ENCODE measurements at places on chromosomes 7 and 10.

DNA sequence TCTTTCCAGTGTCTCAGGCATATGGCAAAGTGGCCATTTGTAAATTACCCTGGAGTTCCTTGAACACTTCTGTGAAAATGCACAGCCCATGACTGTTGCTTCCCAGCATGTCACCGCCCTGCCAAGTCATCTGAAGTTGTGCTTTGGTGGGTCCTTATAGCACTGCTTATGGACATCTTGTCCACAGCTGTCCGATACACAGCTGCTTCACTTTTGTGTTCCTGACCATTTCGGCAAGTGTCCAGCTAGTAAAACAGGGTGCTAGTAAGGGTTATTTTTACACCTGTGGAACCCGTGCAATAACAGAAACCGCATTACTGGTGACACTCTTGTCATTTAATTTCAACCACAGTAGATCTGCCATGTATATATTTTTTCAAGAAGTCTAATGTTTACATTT, 29.7 kb downstream of the PIP4K2A start:
- DNase-seq: no peak

DNA sequence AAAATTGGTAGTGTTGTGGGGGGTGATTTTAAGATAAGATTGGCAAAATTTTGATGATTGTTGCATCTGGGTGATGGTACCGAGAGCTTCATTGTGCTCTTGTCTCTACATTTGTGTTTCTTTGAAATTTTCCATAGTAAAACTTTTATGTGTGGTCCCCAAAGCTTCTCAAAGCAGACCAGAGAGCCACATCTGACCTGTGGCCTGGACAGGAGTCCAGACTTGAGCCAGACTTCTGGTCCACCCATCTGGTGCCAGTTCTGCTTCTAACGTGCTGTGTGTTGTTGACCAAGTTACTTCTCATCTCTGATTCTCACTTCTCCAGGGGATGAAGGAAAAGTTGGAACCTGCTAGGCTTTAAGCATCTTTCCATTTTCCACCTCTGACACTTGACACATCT, 120.1 kb downstream of the C10orf105 start:
- DNase-seq: no peak

DNA sequence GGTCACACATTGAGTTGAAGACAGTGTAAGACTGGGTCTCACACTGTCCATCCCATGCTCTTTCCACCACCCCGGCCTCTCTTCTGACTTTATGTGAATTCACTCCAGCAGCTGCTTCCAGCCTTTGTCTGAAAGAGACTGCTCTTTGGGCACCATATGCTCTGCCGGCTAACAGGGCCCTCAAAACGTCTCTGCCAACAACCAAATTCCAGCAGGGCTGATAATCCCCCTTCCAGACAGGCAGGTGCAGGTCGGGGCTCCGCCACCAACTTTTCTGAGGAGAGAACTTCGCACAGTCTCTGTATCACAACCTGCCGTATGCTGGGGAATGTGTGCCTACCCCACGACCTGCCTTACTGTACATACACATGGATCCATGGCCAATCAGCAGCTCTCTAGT, 64.3 kb downstream of the PLXNA4 start:
- DNase-seq: no peak

- DNase-seq: no peak
These were observed 522 bp downstream of the CCL24 start for GRCh38 chr7:75813084-75813483.

DNA sequence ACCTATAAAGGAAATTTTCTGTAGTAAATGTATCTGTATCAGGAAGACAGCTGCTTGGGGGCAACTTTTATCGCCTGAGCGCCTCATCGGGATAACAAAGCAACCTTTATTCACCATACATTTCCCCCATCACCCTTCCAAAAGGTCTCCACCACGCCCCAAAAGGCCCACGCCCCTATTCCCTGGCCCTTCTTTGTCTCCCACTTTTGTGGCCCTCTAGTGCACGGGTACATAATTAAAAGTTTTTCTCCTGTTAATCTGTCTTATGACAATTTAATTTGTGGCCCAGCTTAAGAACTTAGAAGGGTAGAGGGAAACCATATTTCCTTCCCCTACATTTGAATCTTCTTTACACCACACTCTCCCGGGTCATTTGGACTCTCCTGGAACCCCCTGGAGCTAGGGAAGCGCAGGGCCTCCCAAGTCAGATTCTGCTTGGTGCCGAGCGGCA, 625 bp downstream of the RP9 start:
- DNase-seq: peak; percentile 23

DNA sequence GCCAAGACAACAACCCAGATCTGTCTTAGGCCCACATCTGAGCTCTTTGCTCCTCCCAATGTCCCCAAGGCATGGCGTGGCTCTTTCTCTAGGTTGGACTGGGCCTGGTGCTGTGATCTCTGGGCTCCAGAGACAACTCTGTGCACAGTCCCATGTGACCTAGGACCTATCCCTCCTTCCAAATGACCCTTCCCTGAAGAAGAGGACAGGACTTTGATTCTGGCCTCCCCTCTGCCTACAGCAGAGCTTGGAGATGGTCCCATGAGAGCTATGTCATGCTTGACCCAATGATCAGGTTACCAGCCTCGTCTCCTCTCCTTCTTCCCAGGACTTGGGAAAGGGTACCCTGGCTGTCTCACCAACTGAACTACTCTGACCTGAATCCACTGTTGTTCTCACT, 296.3 kb upstream of the GALNT17 start:
- DNase-seq: no peak

- DNase-seq: no peak
These were observed 962.7 kb downstream of the LRMDA start for GRCh38 chr10:76393875-76394706.

GRCh38 chr10:78263521-78263988, 229.9 kb downstream of the RPS24 start:
- no peak for DNase-seq

DNA sequence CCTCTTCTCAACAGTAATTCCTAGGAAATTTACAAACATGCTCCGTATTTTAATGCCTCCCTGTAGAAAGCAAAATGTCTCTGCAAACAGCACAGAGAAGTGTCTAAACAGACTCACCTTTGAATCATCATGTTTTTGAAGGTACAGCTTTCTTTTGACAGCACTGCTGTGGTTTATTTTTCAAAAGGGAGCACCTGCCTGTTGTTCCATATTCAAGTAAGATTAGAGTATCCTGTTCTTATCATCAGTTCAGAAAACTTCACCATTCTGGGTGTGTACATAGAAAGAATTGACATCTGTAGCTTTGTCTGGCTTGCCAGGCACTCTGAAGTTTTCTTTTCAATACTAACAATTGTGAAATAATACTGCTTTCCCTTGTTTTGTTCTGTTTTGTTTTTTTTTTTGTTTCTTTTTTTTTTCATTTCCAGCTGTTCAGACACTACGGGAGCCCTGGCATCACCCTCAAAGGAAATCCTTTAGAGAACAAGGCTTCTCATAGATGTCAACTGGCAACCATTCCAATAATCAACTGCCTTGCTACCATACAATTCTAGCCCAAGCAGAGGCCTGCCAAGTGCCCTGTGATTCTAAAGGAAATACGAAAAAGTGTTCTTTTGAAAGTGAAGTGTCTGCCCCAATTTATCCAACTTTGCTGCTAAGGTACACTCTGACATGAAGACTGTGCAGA, 275.9 kb downstream of the PRPF18 start:
- no peak for DNase-seq

DNA sequence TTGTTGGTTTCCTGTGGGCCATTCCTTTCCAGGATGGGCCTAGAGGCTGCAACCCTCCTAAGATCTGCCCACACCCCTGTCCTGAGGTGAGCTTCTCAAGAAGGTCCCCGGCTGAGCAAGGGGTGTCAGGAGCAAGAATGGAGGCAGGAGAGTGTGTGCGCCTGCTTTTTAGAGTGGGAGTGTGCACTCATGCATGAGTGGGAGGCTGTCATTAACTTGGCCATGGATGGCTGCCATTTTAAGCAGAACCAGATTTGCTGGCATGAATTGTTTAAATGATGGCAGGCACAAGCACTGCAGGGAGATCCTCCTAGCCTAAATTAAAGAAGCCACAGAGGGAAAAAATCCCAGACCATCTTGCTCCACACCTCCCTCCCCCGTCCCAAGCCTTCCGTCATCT, 2.9 kb upstream of the SGPL1 start:
- no peak for DNase-seq

GRCh38 chr10:26960308-26960707, 99.5 kb upstream of the ABI1 start:
- DNase-seq: no peak

GRCh38 chr10:14244801-14245211, 85.9 kb downstream of the FRMD4A start:
- no peak for DNase-seq

GRCh38 chr10:100043344-100043743, 33.6 kb upstream of the DNMBP start:
- no peak for DNase-seq

DNA sequence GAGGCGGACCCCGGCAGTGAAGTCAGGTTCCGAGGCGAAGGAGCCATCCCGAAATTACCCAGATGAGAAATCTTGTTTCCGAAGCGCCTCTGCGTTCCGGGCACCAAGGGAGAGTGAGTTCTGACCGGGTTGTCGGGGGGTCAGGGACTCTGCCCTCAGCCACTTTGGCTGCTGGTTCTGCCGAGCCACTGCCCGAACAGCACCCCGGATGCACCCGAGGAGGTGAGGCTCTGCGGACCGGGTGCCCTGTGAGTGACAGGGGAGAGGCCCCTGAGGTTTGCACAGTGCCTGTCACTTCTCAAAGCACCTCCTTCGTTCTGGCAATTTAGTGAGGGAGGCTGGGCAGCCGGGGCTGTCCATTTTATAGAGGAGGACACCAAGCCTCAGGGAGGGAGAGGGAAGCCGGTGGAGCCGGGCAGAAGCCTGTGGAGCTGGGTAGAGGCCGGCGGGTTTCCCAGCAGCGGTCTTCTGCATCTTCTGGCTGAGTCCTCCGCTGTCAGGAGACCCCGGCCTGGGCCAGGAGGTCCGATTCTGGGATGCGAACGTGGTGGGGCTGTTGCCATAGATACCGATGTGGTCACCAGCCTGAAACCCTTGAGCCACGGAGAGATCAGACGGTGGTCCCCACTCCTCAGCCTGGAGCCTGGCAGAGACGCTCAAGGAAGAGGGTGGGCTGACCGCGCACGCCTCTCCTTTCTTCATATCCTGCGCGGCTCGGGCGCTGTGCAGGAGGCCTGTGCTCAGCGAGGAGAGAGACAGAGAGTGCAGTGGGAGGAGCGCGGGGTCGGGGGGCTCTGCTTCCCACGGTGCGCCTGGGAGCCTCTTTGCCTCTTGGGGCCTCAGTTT, 18.9 kb upstream of the SHH start:
- DNase-seq: no peak

DNA sequence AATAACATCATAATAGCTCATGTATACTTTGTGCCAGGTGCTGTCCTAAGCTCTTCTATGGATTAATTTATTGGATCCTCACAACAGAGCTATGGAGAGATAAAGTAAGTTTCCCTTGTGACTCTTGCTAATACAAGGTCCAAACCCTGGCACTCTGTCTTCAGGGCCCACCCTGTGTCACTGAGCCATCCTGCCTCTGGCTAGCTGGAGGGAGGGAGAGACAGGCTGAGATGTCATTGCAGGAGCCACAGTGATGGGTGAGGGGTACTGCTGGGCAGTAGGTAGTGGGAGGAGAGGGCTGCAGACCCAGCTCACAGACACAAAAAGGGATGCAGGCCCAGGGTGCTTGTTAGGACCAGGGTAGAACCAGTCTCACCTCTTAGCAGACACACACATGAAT, 16.9 kb downstream of the GCK start:
- DNase-seq: no peak

GRCh38 chr10:56142092-56142728, 218.8 kb downstream of the ZWINT start:
- DNase-seq: no peak

GRCh38 chr7:39312254-39312989, 253.8 kb upstream of the YAE1 start:
- no peak for DNase-seq

- no peak for DNase-seq
These were observed 4.9 kb downstream of the ACADSB start for GRCh38 chr10:123013456-123014419.

DNA sequence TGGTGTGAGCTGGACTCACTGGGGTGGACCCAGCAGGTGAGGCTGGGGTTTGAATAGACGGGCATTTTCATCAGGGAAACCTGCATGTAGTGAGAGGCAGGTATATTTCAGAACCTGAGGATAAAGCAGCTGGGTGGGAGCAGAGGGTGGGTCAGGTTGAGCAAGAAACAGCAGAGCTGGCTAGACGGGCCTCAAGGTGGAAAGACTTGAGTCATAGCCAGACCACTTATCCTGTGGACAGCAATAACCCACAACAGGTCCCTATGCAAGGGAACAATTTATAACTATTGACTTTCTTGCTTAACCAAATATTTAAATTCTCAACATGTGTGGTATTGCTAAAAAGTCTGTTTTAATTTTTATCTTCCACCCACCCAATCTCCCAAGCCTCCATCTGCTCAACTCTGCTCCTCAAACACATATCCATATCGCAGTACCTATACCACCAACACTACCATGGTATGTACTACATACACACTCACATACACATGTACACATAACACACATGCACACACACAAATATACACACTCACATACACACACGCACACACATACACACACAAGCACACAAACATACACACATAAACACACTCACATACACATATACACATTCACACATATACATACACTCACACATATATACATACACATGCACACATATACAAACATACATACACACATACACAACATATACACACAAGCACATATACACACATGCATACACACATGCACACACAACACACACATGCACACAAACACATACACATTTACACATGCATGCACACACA, 129.0 kb upstream of the C7orf33 start:
- DNase-seq: no peak

- no peak for DNase-seq
These were observed 48.4 kb downstream of the TES start for GRCh38 chr7:116258734-116259133.

DNA sequence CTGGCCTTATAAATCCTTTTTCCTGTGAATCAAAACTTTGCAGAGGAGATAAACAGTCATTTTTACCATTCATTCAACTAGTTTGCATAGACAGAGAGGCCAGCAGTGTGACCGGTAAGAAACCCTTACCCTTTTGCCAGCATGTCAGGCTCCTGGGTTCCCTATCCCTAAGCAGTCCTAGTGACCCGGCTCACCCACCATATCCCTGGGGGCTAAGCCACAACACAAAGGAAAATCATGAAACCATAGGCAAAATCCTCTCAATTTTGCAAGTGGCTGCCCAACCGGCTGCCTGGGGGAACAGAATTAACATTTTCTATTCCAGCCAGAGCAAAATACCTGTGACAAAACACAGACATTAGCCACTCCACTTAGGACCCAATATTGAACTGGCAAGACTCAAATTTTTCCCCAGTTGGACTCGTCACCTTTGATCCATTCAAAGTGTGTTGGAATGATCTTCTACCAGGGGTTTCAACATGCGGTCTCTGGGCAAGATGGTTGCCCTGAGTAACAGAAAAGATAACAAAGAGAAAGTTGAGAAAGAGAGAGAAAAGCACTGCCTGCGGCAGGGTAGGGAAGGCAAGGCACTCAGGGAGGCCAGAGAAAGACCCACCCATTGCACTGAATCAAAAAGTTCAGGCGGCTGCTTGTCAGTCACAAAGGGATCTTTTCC, 174.8 kb upstream of the NAMPT start:
- DNase-seq: no peak

GRCh38 chr10:70880077-70880534, 8.3 kb downstream of the PCBD1 start:
- peak; percentile 63 for DNase-seq

GRCh38 chr10:6128591-6129251, 39.9 kb downstream of the RBM17 start:
- no peak for DNase-seq

- no peak for DNase-seq
These were observed 76.5 kb upstream of the PCBD1 start for GRCh38 chr10:70964881-70965280.

GRCh38 chr10:132257271-132257670, 50.5 kb downstream of the STK32C start:
- DNase-seq: no peak

Data from T-helper 1 cell (primary cell).